Uterine smooth muscle cell (primary cell): ENCODE measurements at places on chromosomes 12 and 14. TPM values are rescaled to one million over a fixed set of nuclear protein-coding genes. Genes with fewer than 3 reads are reported as not detected.

PZP gene
- total RNA-seq, result not detected in 2 replicates

DGLUCY gene
- 44.6 and 47.1 TPM in 2 replicates for total RNA-seq

TMEM119 gene
- total RNA-seq, result 61.6 and 95.1 TPM in 2 replicates

GPR132 gene
- total RNA-seq, result under 0.01 and 0.25 TPM in 2 replicates

SPX gene
- 0.25 and 0.77 TPM in 2 replicates for total RNA-seq

ITGA7 gene
- total RNA-seq, result 26.6 and 47.0 TPM in 2 replicates

SERPINA4 gene
- total RNA-seq, result not detected in 2 replicates

CCDC177 gene
- total RNA-seq, result under 0.01 TPM in 1 of 2 replicates, not detected in the other

ARHGDIB gene
- total RNA-seq, result 2.7 and 3.9 TPM in 2 replicates

RHOJ gene
- 0.22 and 0.87 TPM in 2 replicates for total RNA-seq

CD4 gene
- 0.25 TPM in 1 of 2 replicates, not detected in the other for total RNA-seq

CLEC4A gene
- 0.33 and 0.50 TPM in 2 replicates for total RNA-seq

ARF3 gene
- total RNA-seq, result 32.6 and 41.7 TPM in 2 replicates

A2ML1 gene
- not detected in 2 replicates for total RNA-seq

OR6C65 gene
- total RNA-seq, result not detected in 2 replicates

SYCP3 gene
- under 0.01 and 0.11 TPM in 2 replicates for total RNA-seq

APOF gene
- total RNA-seq, result not detected in 2 replicates

KLRK1 gene
- not detected in 2 replicates for total RNA-seq

FOXJ2 gene
- total RNA-seq, result 6.9 and 7.0 TPM in 2 replicates

MYH7 gene
- total RNA-seq, result not detected in 2 replicates

TBX3 gene
- 113 and 160 TPM in 2 replicates for total RNA-seq

FITM1 gene
- 0.37 TPM in 1 of 2 replicates, not detected in the other for total RNA-seq

TAS2R50 gene
- 3.5 and 4.2 TPM in 2 replicates for total RNA-seq

KCNH5 gene
- 0.12 and 0.33 TPM in 2 replicates for total RNA-seq

FAM90A1 gene
- 0.11 and 0.12 TPM in 2 replicates for total RNA-seq

LMNTD1 gene
- 1.9 and 3.1 TPM in 2 replicates for total RNA-seq

LRRIQ1 gene
- total RNA-seq, result 0.55 and 0.62 TPM in 2 replicates

GDF3 gene
- not detected in 2 replicates for total RNA-seq

MGP gene
- 4.0 and 45.0 TPM in 2 replicates for total RNA-seq

RPS6KA5 gene
- 2.6 and 3.2 TPM in 2 replicates for total RNA-seq

PLXNC1 gene
- total RNA-seq, result 1.7 and 3.2 TPM in 2 replicates

TAS2R13 gene
- 1.5 and 2.3 TPM in 2 replicates for total RNA-seq

MIP gene
- total RNA-seq, result not detected in 2 replicates

VRTN gene
- total RNA-seq, result not detected in 2 replicates

CMA1 gene
- total RNA-seq, result not detected in 2 replicates

PTCSC3 gene
- not detected in 2 replicates for total RNA-seq

SIX6 gene
- not detected in 2 replicates for total RNA-seq

RTN1 gene
- 0.12 and 0.33 TPM in 2 replicates for total RNA-seq

CLEC7A gene
- not detected in 2 replicates for total RNA-seq

PPP1R36 gene
- total RNA-seq, result 0.11 and 0.25 TPM in 2 replicates

TSPAN19 gene
- total RNA-seq, result 0.11 and 0.25 TPM in 2 replicates

JDP2 gene
- 41.3 and 127 TPM in 2 replicates for total RNA-seq

CBX5 gene
- 32.5 and 51.1 TPM in 2 replicates for total RNA-seq

PPP4R4 gene
- 3.2 and 4.9 TPM in 2 replicates for total RNA-seq

TPH2 gene
- under 0.01 TPM in 1 of 2 replicates, not detected in the other for total RNA-seq

ENO2 gene
- 29.0 and 38.4 TPM in 2 replicates for total RNA-seq

SPPL3 gene
- total RNA-seq, result 4.8 and 6.4 TPM in 2 replicates

GPR84 gene
- total RNA-seq, result not detected in 2 replicates

PTPRR gene
- 1.00 and 2.2 TPM in 2 replicates for total RNA-seq

HOXC4 gene
- not detected in 2 replicates for total RNA-seq

DAO gene
- under 0.01 TPM in 1 of 2 replicates, not detected in the other for total RNA-seq
